NCI-H2081 (cell line): ENCODE measurements at places on chromosomes 16 and 17.

DNA sequence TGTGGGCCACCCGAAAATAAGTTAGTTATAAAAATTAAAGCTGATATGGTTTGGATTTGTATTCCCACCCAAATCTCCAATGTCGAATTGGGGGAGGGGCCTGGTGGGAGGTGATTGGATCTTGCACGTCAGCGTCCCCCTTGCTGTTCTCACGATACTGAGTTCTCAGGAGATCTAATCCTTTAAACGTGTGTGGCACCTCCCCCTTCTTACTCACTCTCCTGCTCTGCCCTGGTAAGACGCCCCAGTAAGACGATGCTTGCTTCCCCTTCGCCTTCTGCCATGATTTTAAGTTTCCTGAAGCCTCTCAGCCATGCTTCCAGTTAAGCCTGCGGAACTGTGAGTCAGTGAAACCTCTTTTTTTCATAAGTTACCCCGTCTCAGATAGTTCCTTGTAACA is 35.4 kb downstream of the SYCE1L start:
- no peak for DNase-seq

DNA sequence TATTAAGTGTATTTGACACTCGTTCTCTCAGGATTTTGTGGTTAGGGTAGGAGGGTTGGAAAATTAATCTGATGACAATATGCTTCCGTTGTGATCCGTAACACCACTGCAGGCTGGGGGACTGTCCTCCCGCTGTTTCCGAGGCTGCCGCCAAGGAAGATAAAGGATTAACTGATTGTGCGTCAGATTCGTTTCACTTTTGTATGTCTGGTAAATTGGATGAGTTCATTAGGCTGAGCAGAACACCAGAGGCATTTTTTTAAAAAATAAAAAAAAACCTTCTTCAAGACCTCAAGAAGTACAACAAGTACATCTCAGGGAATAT is 486.7 kb upstream of the SALL1 start:
- no peak for DNase-seq

DNA sequence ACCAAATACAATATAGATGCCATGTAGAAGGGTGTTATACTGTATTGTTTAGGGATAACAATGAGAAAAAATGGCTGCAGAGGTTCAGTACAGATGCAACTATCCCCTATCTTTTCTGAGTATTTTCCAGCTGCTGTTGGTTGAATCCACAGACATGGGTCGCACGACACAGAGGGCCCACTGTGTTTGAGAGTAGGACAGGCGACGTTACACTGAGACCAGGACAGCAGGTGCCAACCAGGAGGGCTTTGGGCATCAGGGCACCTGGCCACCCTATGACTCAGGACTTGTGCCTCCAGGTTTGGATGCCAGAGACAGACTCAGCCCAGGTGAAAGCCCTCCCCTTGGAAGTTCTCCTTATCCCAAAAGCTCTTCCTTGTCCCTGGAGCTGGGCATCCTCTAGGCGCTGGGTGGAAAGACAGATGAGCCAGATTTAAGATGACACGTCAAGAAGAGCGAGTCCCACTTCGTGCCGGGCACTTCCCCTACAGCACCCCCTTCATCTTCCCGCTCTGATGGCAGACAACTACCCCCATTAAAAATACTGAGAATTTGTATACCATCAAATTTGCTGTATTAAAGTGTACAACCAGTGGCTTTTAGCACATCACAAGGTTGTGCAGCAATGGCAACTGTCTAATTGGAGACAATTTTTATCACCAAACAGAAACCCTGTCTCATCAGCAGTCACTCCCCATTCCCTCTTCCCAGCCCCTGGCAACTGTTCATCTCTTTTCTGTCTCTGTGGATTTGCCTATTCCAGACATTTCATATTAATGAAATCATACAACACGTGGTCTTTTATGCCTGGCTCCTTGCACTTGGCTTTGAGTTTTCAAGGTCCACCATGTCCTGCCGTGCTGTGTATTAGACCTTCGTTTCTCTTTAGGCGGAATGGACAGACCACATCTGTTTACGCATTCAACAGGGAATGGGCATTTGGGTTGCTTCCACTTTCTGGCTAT is 30.6 kb downstream of the TNFRSF13B start:
- DNase-seq = no peak

- no peak for DNase-seq
Measured at GRCh38 chr16:23374721-23375510, 72.8 kb downstream of the SCNN1B start.

DNA sequence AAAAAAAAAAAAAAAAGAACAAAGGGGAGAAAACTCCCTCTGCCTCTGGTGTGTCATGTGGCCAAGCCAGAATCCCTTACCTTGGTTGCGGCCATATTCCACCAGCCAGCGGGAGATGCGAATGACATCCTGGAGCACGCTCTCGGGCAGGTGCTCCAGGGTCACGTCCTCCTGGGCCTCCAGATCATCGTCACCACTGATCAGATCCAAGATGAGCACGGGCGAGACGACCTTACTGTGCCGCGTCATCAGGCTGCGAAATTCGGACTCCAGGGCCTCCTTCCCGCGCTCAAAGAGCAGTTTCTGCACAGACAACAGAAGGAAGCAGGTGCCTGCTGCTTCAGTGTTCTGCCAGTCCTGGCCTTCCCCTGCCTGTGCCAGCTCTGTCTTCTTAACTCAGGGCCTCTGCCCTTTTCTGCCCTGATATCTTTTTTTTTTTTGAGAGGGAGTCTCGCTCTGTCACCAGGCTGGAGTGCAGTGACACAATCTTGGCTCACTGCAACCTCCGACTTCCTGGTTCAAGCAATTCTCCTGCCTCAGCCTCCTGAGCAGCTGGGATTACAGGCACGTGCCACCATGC is 5.8 kb downstream of the EXOC7 start:
- DNase-seq = no peak

- DNase-seq = no peak
Measured at GRCh38 chr16:66874079-66874775, 6.1 kb upstream of the PDP2 start.

- no peak for DNase-seq
Measured at GRCh38 chr16:83051451-83051850, 424.7 kb downstream of the CDH13 start.

- DNase-seq = no peak
Measured at GRCh38 chr16:16031401-16031800, 82.0 kb downstream of the ABCC1 start.

- DNase-seq = no peak
Measured at GRCh38 chr16:35744726-35745125, 2285.3 kb downstream of the TP53TG3F start.

DNA sequence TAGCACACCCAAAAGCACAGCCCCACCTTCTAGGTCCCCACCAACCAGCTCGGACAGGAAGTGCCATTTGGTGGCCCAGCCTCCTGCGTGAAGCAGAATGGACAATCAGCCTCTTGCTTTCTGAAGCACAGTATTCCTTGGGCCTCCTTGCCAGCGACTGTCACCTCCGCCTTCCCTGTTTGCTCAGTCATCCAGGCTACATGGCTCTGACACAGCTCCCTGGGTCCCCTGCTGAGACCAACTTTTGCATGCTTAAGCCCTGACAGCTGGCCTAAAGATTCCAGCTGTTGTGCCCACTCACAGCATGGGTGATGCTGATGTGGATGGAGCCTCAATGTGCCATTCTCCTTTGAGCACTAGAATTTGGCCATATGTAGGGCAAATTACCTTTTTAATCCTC is 4.5 kb upstream of the CACNG5 start:
- no peak for DNase-seq

GRCh38 chr16:26644912-26645543 is 421.7 kb upstream of the C16orf82 start:
- DNase-seq = no peak

DNA sequence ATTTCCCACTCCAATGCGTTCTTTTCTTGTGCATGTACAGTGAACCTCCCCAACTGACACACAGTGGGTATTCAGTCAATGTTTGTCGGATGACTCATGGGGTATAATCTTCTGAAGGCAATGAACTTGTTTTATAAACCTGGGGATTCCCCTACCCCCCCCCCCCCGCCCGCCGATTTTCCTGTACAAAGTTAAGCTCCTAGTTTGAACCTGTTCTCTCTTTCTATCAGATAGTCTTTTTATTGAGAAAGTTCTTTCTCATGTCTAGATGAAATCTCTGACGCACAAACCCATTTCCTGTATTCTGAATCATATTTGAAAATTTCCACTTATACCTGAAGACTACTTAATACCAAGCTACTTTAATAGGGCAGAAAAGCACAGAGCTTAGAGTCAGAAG is 338.3 kb downstream of the CA10 start:
- DNase-seq = no peak

- DNase-seq = no peak
Measured at GRCh38 chr17:66580184-66580955, 254.5 kb upstream of the CACNG5 start.

DNA sequence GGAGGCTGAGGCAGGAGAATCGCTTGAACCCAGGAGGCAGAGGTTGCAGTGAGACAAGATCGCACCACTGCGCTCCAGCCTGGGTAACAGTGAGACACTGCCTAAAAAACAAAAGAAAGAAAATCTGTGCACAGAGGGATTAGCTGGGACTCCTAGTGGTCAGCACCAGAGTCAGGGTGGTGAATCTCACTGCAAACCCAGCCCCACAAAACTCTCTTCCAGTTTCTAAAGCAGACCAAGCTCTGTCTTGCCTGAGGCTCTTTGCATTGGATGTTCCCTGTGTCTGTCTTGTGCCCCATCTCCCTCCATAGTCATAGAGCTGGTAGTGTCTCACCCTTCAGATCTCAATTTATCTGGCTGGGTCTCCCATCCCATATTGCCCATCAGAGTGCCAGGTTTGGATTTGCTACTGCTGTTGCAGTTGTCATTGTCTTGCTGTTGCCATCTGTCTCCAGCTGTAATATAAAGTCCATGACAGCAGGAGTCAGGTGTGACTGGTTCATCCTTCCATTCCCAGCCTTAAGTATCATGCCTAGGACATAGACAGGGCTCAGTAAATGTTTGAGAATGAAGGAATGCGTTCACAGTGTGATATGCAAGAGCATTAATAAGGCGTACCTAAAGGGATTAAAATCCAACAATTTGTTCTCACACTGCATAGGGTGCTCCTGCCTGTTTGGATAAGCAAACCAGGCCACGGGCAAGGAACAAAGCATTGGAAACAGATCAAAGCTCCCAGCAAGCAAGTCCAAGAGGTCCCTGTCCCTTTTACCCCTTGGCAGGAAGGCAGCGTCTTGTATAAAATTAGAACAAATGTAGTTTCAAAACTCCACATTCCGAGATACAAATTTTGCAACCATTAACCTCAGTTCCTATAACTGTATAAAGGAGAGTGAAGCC is 614.6 kb upstream of the CDH5 start:
- no peak for DNase-seq

DNA sequence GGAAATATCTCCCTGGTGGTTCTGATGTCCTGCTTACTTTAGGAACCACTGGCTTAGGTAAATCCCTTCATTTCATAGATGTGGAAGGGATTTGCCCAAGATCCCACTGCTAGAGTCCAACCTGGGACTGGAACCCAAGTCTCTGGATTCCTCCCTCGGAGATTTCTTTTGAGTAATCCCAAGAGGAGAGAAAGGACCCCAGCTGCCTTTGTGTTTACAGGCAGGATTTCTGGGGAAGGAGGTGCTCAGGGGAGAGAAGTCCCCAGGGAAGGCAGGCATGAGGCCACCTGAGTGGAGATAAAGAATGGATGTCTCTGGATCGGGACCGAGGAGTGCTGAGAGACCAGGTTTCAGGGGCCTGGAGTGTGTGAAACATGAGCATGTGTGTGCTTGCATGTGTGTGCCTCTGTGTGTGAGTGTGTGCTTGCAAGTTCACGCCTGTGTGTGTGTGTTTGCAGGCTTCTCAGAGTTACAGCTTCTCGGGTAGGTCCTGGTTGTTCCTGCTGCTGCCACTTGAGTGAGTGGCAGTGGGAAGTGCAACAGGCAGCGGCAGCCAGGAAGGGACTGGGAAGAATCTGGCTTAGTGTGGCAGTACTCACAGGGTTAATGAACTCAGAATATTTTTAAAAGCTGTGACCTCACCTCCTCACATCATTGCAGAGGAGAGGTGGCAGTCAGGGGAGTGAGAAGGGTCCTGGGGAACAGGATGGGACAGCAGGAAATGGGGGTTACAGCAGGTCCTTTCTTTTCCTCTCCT is 2.2 kb downstream of the KCNH6 start:
- DNase-seq = no peak

- DNase-seq = no peak
Measured at GRCh38 chr17:57490890-57491289, 234.6 kb downstream of the MSI2 start.

- peak; percentile 10 for DNase-seq
Measured at GRCh38 chr17:75262112-75262606, 480 bp downstream of the MRPS7 start.

GRCh38 chr17:59666235-59666634 is 41.0 kb downstream of the PTRH2 start:
- no peak for DNase-seq

DNA sequence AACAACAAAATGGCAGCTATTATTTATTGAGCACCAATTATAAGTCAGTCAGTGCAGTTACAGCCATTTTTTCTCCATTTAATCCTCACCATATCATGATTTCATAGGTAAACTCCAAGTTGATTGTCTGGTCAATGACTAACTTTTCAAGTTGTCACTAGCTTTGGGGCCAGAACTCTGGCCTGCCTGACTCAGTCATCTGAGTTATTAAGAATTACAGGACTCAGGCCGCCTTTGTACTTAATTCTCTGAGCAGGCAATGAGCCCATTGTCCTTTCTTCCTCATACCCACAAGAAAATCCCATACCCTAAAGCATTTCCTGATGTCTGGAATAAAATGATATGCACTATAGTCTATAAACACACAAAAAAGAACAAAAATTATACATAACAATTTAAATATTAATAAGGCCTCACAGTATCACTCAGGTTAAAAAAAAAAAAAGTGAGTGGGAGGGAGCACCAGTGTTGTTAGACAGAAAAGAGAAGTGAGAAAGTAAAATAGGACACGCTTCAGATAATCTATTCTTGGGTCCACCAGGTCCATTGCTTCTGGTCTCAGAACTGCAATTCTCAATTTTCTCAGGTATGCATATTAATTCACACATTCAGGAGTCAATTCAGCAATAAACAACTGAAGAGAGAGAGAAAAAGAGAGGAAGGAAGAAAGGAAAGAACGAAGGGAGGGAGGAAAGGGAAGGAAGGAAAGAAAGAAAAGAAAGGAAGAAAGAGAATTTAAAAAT is 70.2 kb downstream of the SPAG9 start:
- no peak for DNase-seq

- no peak for DNase-seq
Measured at GRCh38 chr16:856811-857210, 56.3 kb upstream of the GNG13 start.

DNA sequence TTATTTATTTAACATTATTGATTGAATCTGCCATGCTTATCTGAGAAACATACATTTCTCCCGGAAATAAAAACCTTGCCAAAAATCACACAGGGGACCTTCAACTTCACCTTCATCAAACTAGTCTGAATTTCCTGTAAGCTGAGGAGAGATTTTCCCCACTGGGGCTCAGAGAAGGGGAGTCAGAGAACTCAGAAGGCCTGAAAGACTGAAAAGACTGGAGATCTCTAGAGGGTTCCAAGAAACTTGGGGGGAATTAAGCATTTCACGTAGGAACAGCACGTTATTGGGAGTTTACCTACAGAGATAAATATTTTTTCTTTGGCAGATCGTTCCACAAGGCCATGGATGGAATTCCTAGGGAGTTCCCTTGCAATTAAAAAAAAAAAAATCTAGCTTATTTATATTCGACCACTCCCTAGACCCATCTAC is 528 bp upstream of the NOL11 start:
- no peak for DNase-seq
